Liver (tissue), 10 donors: ENCODE measurements at places on chromosomes 12 and 14.

GRCh38 chr14:27389402-27389801 is 791.6 kb upstream of the NOVA1 start:
- no peak for DNase-seq

DNA sequence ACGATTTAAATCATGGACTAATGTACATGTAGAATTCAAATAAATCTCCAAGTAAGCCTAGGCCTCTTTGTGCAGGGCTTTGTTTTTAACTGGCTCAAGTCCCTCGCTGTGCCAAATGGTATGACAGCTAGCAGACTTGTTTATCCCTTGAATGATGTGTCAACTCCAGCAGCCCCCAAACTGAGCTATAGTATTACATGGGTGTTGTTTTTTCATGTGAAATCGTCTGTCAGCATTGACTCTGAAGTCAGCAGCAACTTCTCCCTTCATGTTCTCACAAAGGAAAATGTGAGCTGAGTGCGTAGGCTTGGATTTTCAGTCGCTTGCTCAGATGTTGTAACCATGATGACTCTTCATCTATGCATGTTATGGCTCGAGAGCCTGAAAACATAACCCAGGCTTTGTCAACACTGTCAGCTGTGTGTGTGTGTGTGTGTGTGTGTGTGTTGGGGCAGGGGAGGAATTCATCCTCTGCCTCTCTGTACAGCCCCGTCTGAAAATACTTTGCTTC is 73.3 kb downstream of the PTHLH start:
- DNase-seq, result no peak

- DNase-seq, result no peak
These were observed 59.1 kb downstream of the ATF7IP start for GRCh38 chr12:14424545-14424944.

- DNase-seq, result peak; percentile 72
These were observed 26.8 kb downstream of the TMEM63C start for GRCh38 chr14:77208291-77208978.

- DNase-seq, result no peak
These were observed 281.5 kb downstream of the ZFP36L1 start for GRCh38 chr14:68511129-68512047.

DNA sequence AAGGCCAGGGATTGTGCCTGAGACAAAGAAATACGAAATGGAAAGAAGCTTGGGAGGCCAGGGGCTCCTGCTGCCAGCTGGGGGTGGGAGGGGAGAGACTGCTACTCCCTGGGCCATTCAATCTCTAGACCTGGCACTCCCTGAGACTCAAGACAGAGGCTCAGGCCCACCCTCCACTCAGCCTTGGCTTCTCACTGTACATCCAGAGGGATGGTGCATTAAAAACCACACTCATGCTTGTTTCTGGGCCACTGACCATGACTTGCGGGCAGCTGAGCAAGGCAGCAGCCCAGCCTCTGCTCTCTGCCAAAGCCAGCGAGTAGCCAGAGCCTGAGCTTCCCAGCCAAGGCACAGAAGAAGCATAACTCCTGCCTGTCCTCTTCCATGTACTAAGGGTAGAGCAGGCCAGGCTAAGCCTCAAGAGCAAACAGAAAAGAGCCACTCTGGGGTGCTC is 41.5 kb downstream of the PITPNM2 start:
- no peak for DNase-seq

- DNase-seq, result no peak
These were observed 225.2 kb downstream of the C12orf75 start for GRCh38 chr12:105555556-105556295.

GRCh38 chr12:132474237-132474741 is 15.7 kb upstream of the FBRSL1 start:
- no peak for DNase-seq

DNA sequence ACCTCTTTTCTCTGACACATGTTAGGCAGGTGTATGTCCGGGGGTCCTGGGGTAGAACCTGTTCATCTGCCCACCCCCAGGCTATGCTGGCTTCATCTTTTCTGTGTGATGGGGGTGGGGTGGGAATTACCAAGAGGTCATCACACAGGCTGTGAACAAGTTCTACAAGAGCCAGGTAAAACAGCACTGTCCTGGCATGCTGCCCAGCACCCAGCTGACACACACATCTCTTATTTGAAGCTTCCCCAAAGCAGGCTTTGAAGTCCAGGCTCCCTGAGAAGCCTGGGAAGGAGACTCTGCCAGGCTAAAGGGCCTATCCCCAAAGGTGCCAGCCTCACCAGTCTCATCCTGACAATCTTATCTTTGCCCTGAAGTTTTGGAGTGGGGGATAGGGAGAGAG is 141.1 kb downstream of the ALG10 start:
- no peak for DNase-seq

DNA sequence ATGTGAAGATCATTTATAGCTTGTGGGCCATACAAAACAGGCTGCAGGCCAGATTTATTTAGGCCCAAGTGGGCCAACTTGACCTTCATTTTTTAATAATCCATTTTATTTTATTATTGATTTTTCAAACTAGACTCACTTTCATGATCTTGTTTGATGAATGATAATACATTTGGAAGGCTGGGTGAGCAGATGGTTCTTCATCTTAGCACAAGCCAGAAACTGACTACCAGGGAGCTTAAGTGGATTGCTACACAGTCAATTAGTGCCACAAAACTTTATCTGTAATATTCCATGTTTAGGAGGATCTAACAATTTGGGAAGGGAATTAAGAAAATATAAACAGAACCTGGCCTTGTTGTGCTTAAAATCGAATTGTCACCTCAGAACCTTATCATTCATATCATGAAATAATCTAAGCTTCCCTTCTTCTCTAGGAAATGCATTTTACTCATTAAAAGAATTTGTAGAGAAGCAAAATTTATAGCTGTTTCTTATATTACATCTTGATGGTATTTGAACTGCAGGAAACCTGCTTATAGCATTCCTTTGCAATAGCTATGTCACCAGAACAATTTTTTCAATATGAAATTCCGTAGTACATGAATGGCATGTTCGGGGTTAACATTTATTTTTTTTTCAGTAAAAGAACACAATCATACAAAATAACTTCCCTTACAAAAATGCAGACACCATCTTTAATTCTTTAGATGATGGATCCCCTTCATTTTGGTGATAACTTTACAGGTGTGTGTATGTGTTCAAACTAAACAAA is 62.0 kb upstream of the CSRP2 start:
- no peak for DNase-seq

DNA sequence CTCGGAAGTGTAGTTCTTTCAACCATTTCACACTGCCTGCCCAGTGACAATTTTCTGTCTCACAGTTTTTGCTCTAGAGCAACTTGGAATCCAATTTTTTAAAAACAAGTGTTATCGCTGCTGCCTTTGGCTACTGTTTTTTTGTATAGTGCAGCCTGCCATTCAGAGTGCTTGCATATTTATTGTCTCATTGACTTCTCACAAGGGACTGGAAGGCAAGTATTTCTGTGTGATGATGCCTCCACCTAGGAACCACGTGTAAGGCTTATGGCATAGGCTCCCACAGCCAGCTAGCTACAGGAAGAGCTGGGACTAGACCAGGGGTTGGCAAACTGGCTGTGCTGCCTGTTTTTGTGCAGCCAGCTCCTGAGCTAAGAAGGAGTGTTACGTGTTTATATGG is 903 bp downstream of the PARPBP start:
- DNase-seq, result no peak

- DNase-seq, result no peak
These were observed 210.0 kb downstream of the ERC1 start for GRCh38 chr12:1201030-1201429.

DNA sequence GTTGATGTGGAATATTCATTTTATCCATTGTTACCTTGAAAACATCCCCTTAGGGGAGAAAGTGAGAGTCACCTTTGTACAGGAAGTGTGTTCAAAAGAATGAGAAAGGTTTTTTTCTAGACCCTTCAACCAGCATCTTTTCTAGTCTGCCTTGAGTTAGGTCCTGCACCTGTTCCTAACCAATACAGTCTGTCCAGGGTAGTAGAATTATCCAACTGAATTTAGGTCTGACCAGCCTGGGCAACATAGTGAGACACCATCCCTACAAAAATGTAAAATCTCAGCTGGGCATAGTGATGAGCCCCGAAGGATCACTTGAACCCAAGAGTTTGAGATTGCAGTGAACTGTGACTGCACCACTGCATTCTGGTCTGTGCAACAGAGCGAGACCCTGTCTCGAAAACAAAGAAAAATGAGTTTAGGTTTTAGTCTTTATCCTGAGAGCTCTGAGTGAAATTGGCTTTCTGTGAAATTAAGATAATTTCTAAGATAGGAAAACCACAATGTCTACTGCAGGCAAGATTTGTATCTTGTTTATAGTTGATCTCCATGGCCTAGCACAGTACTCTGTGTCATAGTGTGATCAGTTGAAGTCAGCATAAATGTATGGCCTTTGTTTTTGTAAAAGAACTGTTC is 25.2 kb downstream of the ARHGAP5 start:
- DNase-seq, result no peak

DNA sequence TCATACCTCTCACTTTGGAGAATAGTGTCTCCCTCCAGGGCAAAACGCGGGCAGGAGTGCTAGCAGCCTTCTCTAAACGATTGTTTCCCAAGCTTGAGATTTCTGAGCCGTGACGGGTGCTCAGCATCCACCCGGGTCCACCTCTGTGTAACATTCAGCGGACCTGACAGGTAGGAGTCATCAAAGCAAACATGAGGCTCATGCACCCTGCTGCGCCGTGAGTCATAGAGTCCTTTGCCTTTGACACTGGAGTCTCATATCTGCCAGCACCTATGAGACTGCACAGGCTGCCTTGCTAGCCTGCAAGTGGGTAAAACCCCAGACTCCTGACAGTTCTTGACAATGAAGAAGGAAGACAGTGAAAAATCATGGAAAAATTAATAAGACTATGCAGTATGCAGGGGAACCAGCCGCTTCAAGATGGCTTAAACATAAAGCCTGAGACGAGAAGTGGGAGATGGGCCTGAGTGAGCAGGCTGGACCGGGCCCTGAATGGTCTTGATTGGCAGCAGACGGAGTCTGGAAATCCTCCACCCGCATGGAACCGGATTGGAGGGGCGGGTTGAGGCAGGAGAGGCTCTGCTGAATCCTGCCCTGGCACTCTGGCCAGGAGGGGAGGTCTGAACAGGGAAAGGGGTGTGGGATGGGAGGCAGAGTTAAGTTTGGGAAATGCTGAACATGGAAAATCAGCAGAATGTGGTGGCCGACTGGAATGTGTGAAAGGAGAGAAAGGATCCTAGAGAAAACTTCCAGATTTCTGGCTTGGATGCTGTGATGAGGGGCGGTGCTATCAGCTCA is 54.2 kb downstream of the LGMN start:
- DNase-seq, result no peak

- no peak for DNase-seq
These were observed 51.2 kb upstream of the RTRAF start for GRCh38 chr14:51938137-51938536.

GRCh38 chr12:45125997-45126396 is 75.1 kb upstream of the DBX2 start:
- no peak for DNase-seq

GRCh38 chr12:33614630-33615029 is 175.0 kb upstream of the SYT10 start:
- no peak for DNase-seq

- DNase-seq, result no peak
These were observed 1.4 kb upstream of the ARHGEF40 start for GRCh38 chr14:21068521-21069387.
